Skeletal muscle cell (primary cell): ENCODE measurements at places on chromosomes 13 and 19.

GRCh38 chr13:113119822-113120189 is 2.8 kb upstream of the F10 start:
- no peak for DNase-seq

DNA sequence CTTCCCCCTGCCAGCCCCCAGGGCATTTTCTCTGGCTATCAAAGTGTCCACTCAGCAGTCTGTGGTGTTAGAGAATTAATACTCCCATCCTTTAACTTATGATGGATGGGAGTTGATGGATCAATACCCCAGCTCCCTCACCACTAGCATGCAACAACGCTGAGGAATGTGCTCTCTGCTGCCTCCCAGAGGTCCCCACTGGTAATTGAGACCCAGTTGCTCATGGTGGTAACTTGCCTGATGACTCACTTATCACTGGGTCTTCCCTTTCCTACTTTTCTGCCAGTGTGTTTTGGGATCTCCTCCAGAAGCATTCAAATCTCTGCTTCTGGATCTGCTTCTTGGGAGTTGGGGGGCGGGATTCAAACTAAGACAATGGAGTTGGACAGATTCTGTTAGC is 20.3 kb upstream of the CACNA1A start:
- DNase-seq = no peak

GRCh38 chr13:23787464-23787863 is 101.7 kb downstream of the MIPEP start:
- no peak for DNase-seq

DNA sequence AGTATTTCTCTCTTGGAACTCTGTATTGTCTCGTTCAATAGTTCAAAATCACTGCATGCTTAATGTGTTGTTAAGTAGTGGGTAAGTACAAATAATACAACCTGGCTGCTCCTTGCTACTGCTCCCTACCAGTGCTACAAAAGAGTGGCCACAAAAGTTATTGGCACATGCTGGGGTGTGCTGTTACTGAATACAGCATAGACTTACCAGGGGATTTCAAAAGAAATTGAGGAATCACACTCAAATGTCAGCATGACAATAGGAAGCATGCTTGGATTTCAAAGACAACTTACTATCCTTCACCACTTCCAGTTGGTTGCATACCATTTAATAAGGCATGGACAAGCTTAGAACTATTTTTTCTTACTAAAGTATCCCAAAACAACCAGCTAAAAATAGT is 1041.3 kb upstream of the SPRY2 start:
- no peak for DNase-seq

DNA sequence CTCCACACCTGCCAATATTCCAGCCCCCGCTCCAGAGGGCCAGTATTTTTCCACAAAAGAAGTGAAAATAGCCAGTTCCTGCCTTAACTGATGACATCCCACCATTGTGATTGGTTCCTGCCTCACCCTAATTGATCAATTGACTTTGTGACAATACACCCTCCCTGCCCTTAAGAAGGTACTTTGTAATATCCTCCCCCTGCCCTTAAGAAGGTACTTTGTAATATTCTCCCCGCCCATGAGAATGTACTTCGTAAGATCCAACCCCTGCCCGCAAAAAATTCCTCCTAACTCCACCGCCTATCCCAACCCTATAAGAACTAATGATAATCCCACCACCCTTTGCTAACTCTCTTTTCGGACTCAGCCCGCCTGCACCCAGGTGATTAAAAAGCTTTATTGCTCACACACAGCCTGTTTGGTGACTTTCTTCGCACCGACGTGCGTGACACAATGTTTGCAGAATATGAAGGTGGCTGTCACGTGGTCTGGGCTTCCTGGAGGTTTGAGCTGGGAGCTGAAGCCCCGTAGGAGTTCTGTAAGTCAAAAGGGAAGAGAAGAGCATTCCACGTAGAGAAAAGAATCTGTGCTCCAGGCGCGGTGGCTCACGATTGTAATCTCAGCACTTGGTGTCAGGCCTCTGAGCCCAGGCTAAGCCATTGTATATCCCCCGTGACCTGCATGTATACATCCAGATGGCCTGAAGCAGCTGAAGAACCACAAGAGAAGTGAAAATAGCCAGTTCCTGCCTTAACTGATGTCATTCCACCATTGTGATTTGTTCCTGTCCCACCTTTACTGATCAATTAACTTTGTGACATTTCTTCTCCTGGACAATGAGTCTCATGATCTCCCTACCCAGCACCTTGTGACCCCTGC is 6.2 kb upstream of the FUT3 start:
- DNase-seq = no peak

DNA sequence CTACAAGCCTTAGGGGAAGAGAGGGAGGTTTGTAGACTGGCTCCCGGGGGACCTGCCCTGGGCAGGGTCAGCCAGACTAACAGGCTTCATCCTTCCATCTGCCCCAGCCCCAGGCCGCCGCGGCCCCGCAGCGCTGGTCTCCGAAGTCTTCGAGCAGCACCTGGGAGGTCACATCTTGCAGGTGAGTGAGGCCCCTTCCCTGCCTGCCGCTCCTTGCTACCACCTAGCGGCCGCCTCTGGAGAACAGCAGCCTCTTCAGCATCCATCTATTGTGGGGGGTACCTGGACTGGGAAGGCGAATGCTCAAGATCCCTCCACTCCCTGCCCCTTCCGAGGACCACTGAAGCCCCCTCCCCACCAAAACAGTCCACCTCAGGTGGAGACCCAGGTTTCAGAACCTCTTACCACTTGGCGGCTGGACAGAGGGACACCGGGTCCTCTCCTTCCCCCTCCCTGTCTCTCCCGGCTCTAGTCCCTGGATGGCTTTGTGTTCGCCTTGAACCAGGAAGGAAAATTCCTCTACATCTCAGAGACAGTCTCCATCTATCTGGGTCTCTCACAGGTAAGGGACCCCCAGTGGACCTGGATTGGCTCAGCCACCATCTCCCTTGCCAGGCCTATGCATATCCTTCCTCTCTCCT is 12.7 kb downstream of the NPAS1 start:
- DNase-seq = no peak
